ENCODE measurements at places on chromosomes 12 and 14.

DNA sequence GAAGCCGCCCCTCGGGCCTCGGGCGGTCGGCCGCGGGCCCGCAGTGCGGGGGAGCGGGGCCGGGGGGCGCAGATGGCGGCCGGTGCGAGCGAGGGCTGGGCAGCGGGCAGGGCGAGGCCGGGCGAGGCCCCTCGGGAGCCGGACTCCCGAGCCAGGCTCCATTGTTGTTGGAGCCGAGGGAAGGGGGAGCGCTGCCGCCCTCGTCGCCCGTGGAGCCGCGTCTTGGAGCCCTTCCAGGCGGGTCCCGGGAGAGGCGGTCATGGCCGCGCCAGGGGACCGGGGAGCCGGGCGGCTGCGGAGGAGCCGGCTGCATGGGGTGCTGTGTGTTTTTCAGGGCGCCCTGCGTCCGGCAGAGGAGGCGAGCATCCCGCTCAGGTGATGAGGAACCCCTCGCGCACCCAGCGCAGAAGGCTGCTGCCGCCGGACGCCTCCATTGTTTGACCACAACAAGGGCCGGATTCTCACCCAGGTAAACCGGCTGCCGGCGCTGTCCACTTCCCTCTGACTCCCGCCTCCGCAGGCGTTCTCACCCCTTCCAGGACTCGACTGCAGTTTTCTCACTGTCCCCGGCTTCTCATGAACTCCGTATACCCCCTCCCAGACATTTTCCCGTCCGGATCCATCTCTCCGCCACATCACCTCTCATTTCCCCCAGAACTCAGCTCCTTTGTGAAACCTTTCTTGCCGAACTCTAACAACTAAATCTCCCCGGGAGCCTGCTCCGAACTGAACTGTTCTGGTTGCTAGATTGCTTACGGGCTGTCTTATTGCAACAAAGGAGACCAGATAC, 732 bp downstream of the ZNF664 start:
- no peak for DNase-seq

DNA sequence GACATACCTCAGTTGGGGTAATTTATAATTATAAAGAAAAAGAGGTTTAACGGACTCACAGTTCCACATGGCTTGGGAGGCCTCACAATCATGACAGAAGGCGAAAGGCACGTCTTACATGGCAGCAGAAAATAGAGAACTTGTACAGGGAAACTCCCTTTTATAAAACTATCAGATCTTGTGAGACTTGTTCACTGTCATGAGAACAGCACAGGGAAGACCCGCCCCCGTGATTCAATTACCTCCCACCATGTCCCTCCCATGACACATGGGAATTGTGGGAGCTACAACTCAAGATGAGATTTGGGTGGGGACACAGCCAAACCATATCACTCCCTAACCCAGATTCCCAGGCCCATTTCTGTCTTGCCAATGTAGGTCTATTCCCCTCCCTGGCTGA, 22.1 kb downstream of the MYO1H start:
- no peak for DNase-seq

- no peak for DNase-seq
These were observed 262.6 kb downstream of the ADAMTS20 start for GRCh38 chr12:43289426-43289801.

GRCh38 chr12:90298289-90298948, 589.8 kb upstream of the ATP2B1 start:
- DNase-seq, result no peak

GRCh38 chr12:43835264-43835655, 621 bp upstream of the TMEM117 start:
- no peak for DNase-seq

- no peak for DNase-seq
These were observed 334.5 kb downstream of the TMEM121 start for GRCh38 chr14:105860615-105861580.

Measured in kidney glomerular epithelial cell (primary cell).